Fibroblast of upper back skin (primary cell): ENCODE measurements at places on chromosomes 1 and 21.

DNA sequence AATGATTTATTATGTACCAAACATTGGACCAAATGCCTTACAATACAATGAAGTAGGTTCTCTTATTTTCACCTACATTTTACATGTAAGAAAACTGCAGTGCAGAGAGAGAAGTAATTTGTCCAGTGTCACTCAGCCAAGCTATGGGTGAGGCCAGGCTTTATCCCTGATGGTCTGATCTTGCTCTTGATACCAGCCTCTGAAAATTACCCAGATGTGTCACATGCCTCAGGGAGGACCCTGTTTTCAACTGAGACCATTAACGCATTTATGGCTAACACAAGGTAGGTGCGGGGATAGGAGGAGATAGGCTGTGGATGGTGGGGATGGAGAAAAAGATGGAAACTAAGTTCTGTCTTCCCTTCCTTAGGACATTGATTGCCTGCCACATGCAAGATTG is 56.9 kb downstream of the NGF start:
- DNase-seq, result no peak

- DNase-seq, result peak; percentile 73
Observed at GRCh38 chr1:153749408-153750005, 21.7 kb downstream of the INTS3 start.

DNA sequence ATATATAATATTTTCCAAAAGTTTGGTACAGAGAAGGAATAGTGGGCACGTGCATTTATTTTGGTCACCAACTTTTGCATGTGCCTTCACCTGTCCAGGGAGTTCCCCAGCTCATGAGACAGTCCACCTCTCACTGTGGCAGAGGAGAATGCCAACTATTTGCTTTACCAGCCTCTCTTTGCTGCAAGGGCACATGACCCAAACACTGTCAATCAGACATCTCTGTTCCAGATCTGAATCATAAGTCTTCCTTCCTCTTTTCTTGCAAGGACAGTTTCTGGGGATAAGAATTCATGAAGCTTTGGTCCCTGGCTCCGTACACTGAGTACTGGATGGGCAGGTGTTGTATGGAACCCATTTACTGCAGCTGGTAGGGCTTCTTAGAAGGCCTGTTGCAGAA is 38.6 kb downstream of the C1orf87 start:
- no peak for DNase-seq

GRCh38 chr1:65214340-65215027 is 66.5 kb downstream of the AK4 start:
- no peak for DNase-seq

- peak; percentile 34 for DNase-seq
Observed at GRCh38 chr1:78072216-78072615, 26.4 kb downstream of the GIPC2 start.

- DNase-seq, result no peak
Observed at GRCh38 chr1:180197231-180197630, 32.8 kb upstream of the LHX4 start.

- no peak for DNase-seq
Observed at GRCh38 chr21:46129846-46130651, 25.3 kb downstream of the FTCD start.

GRCh38 chr1:119715542-119715941 is 3.8 kb downstream of the PHGDH start:
- peak; percentile 65 for DNase-seq

GRCh38 chr1:181424786-181425403 is 58.4 kb upstream of the CACNA1E start:
- peak; percentile 68 for DNase-seq

DNA sequence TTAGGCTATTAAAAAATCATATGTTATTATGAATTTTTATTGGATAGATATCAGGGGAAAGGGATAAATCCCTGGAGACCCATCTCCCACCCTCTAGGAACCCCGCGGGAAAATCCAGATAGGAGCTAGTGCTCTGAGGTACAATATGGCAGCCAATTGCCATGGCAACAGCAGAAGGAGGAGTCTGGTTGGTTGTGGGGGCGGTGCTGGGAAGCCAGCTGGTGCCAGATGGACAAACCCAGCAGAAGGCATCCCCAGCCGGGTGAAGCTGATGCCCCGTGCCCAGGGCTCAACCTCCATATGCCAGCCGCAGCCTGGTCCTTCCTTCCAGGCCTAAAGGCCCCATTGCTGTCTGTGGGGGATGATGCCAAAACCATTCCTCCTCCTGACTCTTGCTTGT is 38.3 kb downstream of the RHBG start:
- DNase-seq, result no peak

- DNase-seq, result no peak
Observed at GRCh38 chr1:155322571-155322952, 1.9 kb downstream of the RUSC1 start.

- no peak for DNase-seq
Observed at GRCh38 chr1:98019747-98020146, 98.9 kb upstream of the DPYD start.

DNA sequence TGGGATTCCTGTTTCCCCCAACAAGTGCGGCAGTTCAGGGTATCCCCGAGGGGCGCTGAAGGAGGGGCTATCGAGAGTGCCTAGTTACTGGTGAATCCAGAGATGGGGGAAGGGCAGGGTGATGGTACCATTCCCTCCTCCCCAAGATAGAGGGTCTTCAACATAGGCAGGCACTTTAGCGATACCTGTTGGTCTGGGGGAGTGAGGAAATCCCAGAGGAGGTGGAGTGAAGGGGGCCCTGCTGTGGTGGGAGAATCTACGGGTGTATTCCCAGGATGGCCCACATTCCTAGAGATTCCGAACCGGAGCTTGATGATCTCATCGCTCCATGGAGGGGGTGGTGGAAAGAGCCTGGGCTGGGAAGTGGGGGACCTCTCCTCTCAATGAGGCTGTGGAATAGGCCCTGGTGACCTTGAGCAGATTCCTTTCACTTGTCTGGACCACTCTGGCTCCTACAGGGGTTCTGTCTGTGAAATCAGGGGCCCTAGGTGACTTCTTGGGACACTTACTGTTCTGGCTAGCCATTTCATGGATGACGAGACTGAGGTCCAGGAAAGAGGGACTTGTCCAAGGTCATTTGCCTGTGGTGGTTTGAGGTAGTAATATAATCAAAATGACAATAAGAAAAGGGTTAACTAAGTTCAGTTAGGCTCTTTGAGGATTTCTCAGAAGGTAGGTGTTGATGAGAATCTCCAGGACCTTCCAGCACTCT is 52.7 kb upstream of the SYNC start:
- no peak for DNase-seq

- no peak for DNase-seq
Observed at GRCh38 chr21:46095083-46095719, 2.7 kb upstream of the COL6A2 start.

GRCh38 chr1:167565922-167566321 is 12.4 kb upstream of the CREG1 start:
- DNase-seq, result no peak

- DNase-seq, result no peak
Observed at GRCh38 chr1:206540044-206540780, 32.9 kb downstream of the RASSF5 start.

DNA sequence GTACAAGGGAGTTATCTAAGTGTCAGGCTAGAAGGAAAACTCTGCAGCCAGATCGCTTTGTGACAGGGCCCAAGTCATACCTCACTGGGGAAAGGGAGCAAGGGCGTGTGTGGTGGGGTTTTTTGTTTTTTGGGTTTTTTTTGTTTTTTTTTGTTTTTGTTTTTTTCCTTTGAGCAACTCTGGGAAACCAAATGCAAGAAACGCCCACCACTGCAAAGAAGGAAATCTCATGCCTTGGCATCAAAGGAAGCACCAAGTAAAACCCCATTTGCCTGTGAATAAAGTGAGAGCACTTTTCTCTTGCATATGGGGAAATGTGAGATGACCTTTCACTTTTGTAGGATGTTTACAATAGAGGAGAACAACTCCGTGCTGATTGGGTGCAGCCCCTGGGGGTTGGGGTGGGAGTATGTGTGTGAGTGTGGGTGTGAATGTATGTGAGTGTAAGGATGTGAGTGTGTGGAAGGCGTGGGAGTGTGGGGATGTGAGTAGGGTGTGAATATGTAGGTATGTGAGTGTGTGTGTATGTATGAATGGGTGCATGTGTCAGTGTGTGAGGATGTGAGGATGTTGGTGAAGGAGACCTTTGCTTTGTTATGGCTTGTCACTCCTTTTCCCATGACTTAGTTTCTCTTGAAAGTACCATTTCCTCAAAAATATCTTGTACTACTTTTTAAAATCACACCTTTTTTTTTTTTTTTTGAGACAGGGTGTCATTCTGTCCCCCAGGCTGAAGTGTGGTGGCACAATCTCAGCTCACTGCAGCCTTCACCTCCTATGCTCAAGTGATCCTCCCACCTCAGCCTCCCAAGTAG is 34.6 kb downstream of the IL12RB2 start:
- DNase-seq, result no peak

DNA sequence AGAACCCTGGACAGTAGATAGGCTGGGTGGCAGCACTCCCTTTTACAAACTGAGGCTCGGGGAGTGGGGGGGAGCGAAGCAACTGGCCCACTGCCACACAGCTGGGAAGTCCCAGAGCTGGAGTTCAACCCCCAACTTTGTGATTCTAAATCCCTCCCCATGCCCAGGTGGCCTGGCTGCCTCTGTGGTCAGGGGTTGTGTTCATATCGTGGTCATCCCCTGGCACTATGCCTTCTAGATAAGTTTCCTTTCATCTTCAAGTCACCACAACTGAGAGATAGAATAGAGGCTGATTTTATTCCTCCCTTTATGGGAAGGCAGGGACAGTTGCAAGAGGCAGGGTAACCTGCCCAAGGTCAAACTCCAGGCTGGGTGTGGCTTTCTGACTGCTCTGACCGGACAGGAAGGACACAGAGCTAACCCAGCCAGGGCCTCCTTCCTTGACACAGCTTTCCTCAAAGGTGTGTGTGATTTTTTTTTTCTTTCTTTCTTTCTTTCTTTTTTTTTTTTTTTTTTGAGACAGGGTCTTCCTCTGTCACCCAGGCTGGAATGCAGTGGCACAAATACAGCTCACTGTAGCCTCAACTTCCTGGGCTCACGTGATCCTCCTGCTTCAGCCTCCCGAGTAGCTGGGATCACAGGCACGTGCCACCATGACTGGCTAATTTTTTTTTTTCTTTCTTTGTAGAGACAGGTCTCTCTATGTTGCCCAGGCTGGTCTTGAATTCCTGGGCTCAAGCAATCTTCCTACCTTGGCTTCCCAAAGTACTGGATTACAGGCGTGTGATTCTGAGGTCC is 18.4 kb upstream of the TNFRSF1B start:
- DNase-seq, result no peak

DNA sequence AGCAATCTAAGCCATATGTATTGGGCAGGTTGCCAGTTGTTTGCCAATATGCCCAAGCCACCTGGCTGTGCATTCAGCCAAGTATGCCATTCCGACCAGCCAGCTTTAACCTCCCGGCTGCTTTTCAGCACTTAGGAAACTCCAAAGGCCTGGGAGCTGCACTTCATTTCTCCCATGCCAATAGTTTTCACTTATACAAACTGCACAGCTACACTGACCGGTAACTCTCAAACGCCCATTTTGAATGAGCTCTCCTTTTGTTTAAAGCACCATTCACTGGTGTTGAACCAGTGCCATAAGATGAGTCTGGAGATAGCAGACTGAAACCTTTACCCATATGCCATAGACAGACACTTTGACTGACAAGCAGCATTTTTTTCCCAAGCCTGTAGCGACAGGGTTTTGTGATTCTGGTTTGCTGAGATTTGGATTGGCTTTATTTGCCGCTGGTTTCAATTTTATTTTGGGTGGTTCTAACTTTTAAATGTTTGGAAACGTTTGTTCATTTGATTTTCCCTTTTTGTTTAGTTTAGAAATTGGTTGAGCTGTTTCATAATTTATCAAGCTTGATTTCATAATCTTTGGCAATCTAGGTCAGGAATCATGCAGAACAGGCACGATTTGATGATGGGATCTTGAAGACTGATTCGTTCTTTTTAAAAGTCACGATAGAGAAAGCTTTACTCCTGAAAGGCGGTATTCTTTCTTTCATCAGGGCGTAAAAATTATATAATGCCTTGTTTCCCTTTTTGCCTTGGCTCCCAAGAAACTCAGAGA is 144.6 kb downstream of the NFIA start:
- no peak for DNase-seq

DNA sequence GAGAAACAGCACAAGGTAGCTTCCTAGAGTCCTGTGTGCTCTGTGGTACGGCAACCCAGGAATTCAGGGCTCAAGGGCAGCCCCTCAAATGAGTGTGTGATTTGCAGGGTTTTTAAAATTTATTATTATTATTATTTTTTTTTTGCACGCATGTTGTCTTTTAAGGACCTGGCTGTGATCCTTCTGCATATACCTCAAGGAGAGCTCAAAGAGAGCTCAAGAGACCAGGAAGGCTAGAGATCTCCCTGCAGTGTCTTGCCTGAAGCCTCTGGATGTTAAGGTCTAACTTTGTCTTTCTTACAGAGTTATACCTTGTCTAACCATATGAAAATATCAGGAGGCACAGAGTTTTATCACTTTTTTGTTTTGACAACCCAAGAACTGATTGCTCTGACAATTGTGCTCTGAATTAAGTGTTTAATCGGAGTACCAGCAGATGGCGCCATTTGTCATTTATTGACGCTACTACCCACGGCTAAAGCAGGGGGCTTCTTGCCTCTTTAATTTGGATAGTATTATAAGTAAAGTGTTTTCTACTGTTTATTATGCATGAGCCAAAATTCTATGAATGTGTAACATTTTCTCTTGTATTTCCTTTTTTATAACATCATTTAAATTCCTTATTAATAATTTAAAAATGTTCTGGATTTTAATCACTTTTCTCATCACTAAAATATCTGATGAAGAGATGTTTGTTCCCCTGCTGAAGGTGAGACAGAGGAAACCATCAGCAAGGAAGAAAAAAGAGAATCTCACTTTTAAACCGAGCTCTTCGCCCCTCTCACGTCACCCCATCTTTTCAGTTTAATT is 35.8 kb upstream of the LMO4 start:
- peak; percentile 70 for DNase-seq

DNA sequence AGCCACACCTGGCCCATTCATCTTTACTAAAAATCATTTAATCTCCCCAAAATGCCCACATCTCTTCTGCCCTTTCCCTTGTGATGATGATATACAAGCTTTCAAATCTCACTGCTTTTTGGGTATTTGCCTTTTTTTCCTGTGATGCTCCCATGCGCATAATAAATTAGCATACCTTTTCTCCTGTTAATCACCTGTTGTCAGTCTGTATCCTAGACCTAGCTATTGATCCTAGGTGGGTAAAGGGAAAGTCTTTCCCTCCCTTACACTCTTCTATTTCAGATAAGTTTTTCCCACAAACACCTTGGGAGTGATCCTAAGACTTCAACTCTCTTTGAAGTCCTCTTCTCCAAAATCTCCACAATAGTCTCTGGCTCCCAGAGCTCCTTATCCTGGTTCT is 12.0 kb upstream of the SLC35A3 start:
- no peak for DNase-seq

DNA sequence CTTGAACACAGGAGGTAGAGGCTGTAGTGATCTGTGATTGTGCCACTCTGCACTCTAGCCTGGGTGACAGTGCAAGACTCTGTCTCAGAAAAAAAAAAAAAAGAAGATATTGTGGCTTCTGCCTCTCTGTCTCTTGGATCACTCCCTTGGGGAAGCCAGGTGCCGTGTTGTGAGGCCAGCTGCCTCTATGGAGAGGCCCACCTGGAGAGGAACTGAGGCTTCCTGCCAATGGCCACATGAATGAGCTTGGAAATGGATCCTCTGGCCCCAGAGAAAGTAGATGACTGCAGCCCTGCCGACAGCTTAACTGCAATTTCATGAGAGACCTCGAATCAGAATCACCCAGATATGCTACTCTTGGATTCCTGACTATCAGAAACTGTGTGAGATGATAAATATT is 19.7 kb upstream of the AK2 start:
- DNase-seq, result no peak
